ENCODE measurements at places on chromosomes 1 and 21.

- DNase-seq = peak; percentile 8
Measured at GRCh38 chr1:69700770-69701169, 133.0 kb downstream of the LRRC7 start.

GRCh38 chr1:202238914-202239313 lies 45.3 kb downstream of the LGR6 start:
- no peak for DNase-seq

DNA sequence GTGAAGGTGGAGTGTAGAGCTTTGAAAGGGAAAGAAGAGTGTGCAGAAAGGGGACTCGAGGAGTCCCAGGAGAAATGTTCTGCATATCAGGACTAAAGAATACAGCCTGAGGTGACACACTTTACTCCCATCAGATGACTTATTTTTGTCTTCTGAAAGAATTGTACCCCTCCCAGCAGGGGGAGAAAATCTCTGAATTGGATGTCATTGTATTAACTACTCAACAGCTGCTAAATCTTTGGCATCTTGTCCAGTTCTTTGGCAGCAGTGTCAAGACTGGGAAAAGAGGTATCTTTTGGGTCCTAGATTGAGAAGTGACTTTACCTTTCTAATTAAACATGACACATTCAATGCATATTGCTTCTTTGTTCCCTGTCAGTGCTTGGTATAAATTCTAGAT lies 18.9 kb downstream of the UBE4B start:
- DNase-seq = no peak

DNA sequence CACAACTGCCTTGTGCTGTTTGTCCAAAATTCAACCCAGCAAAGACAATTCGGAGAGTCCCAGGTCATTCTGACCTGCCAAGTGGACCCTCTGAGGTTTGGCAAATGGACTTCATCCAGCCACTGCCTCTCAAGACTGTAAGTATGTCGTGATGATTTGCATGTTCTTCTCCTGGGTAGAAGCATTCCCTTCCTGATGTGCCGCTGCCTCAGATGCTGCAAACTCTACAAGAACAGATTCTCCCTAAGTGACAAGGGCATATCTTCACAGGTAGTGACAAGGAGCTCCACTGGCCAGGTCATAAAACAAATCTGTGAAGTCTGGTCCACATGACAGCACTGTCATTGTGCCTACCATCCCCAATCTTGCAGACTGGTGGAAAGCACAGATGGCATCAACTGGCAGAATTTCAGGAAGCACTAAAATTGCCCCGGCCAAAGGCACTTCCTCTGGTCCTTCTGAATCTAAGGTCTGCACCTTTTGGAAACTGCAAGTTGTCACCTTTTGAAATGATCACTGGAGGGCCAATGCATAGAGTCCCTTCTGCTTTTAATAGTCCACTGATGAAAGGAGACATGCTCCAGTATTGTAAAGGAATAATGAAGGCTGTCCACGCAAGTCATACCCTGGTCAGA lies 27.4 kb downstream of the POFUT2 start:
- DNase-seq = no peak

DNA sequence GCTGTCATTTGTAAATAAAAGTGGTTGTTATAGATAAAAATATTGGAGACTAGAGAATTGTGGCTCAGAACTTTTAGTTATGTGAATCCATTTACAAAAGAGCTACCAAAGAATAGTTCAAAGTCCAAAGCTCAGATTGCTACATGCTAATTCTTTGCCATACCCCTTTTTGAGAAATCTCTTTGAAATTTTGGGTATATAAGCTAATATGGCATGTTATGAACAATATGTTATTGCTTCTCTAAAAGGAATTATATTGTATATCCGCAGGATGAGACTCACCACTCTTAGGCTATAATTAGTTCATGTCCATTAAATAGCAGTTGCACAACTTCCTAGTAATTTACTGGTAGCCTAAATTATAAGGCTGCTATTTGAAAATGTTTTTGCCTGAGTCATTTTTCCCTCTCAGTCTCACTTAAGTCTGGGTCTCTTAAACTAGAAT lies 178.0 kb downstream of the ZNF281 start:
- DNase-seq = peak; percentile 35

DNA sequence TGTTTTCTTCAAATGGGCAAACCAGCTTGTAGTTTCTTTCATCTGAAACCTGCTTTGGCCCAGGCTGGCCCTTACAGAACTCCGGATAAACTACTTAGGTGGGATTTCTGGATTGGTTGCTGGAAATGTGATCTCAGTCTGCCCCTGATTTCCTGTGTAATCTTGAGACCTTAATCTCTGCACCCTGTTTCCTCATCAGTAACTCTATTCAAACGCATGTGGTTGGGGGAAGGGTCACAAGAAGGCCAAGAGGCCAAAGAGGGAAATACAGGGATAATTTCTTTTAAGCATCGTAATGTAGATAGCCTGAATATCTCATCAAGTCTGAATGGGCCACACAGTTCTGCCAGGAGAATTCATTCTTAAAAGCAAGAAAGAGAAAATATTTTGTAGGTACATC lies 483.6 kb downstream of the LTN1 start:
- no peak for DNase-seq

GRCh38 chr1:233442026-233442780 lies 114.7 kb downstream of the MAP3K21 start:
- DNase-seq = peak; percentile 5

- DNase-seq = no peak
Measured at GRCh38 chr1:52709016-52709415, 10.9 kb upstream of the COA7 start.

DNA sequence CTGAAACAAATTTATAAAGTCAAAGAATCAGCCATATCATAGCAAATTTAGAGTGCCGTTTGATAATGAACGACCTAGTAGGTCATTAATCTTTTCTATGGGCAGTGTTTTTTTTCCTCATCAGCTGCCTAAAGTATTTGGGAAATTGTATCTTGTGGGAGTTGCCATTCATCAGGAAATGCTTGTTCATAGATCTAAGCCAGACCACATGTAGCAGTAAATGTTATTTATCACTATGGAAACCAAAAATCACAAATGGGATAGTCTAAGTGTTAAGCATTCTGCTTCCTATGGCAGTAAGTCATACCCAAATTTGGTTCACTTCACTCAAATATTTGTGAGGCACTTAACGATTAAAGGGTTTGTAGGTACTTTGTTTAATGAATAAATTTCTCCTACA lies 52.9 kb downstream of the LRRC8D start:
- peak; percentile 71 for DNase-seq

DNA sequence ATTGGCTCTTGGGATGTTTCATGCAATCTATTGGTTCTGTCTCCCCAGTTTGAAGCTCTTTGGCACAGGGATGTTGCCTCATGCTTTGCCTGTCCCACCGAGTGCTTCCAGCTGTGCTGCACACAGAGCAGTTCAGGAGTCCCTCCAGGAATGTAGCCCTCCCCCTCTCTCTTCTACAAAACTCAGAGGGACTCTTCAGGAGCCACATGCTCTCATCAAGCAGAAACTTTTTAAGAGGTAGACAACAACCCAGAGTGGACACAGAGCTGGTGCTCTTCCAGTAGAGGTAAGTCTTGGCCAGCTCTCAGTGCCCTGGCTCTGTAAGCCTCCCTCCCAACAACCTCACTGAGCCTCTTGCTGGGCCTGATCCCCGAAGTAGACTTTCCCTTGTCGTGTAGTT lies 11.6 kb upstream of the ZNF697 start:
- no peak for DNase-seq

Measured in astrocyte of the spinal cord (primary cell).